ENCODE measurements at places on chromosomes 3 and 15. TPM values are rescaled to one million over a fixed set of nuclear protein-coding genes. Genes with fewer than 3 reads are reported as not detected.

- H3K36me3 ChIP-seq, result no peaks in the 10 kb centered on the region
- DNase-seq, result no peak
- H3K27me3 ChIP-seq, result no peaks in the 10 kb centered on the region
These were observed 34.3 kb upstream of the PIK3CA start for GRCh38 chr3:179113903-179114302.

GRCh38 chr3:62246094-62246493 lies 127.3 kb downstream of the FEZF2 start:
- no peaks in the 10 kb centered on the region for H3K36me3 ChIP-seq
- no peak for DNase-seq
- H3K27me3 ChIP-seq, result no peaks in the 10 kb centered on the region

GRCh38 chr15:79091204-79091867 lies 756 bp upstream of the RASGRF1 start:
- no peak for DNase-seq
- H3K27me3 ChIP-seq, result peaks cover 31% of the 10 kb centered on the region
- no peaks in the 10 kb centered on the region for H3K36me3 ChIP-seq
- no peak overlapping the region for H3K4me3 ChIP-seq
- H3K27ac ChIP-seq, result no peak overlapping the region

DNA sequence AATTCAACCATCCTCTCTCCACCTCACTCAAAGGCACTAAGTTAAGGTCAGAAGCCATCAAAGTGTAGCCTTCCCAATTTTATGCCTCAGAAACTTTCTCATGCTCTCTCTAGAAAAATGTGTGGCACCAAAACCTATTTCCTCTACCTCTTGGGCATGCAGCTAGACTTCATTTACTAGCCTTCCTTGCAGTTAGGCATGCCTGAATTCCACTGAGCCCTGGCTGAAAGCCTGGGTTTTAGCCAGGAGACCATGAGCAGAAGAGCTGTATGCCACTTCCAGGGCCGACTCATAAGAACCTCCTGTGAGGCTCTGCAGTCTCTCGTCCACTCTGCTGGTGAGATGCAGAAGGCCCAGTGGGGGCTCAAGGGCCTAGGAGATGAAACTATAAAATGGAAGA lies 145.0 kb downstream of the MYLK start:
- H3K4me3 ChIP-seq, result no peak overlapping the region
- peak overlapping the region; percentile 77 for H3K27ac ChIP-seq
- H3K36me3 ChIP-seq, result no peaks in the 10 kb centered on the region
- no peak for DNase-seq

- H3K27ac ChIP-seq, result no peak overlapping the region
- H3K36me3 ChIP-seq, result no peaks in the 10 kb centered on the region
- H3K4me1 ChIP-seq, result no peaks in the 10 kb centered on the region
- no peak for DNase-seq
These were observed 137.0 kb upstream of the AGBL1 start for GRCh38 chr15:85942632-85943031.

DNA sequence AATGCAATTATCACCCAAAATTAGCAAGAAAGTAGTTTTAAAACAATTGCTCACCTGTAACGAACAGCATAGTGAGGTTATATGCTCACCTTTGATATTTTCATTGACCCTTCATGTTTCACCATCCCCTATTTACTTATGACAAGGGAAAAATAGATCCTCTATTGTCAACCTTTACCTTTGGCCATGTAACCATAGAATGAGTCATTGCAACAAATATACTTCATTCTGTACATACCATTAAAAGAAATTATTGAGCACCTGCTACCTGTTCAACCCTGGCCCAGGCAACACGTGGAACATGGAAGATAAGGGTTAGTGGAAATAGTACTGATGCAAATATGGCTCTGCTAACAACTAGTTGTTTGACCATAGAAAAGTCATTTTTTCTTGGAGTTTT lies 20.2 kb downstream of the LSAMP start:
- H3K4me1 ChIP-seq, result no peaks in the 10 kb centered on the region
- H3K27me3 ChIP-seq, result no peaks in the 10 kb centered on the region
- H3K4me3 ChIP-seq, result no peak overlapping the region

GRCh38 chr15:33311312-33311971 lies 675 bp downstream of the RYR3 start:
- peak overlapping the region; percentile 9 for H3K4me3 ChIP-seq
- no peaks in the 10 kb centered on the region for H3K36me3 ChIP-seq
- peaks cover 11% of the 10 kb centered on the region for H3K27me3 ChIP-seq
- DNase-seq, result no peak
- no peaks in the 10 kb centered on the region for H3K4me1 ChIP-seq
- H3K27ac ChIP-seq, result no peak overlapping the region

DNA sequence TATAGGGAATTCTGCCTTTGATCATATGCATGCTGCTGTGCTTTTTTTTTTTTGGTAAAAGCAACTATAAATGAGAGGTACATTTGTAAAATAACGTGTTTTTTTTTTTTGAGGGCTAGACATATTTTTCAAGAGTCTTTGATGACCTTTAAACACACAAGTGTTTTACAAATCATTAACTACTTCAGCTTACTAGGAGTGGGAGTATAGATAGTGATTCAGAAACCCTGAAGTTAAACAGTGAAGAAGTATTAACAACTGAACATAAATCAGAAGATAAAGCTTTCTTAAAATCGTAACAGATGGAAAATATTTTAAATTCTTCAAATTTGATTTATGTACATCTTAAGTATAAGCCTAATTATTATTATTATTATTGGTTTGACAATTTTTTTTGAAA lies 2.9 kb upstream of the GMNC start:
- no peak overlapping the region for H3K27ac ChIP-seq
- no peaks in the 10 kb centered on the region for H3K36me3 ChIP-seq
- no peaks in the 10 kb centered on the region for H3K27me3 ChIP-seq
- no peak overlapping the region for H3K4me3 ChIP-seq

- H3K27ac ChIP-seq, result no peak overlapping the region
- H3K4me3 ChIP-seq, result no peak overlapping the region
- H3K27me3 ChIP-seq, result no peaks in the 10 kb centered on the region
- H3K4me1 ChIP-seq, result no peaks in the 10 kb centered on the region
- DNase-seq, result peak; percentile 30
- no peaks in the 10 kb centered on the region for H3K36me3 ChIP-seq
These were observed 269.5 kb downstream of the SUCLG2 start for GRCh38 chr3:67384760-67385397.

- no peaks in the 10 kb centered on the region for H3K27me3 ChIP-seq
- no peak overlapping the region for H3K4me3 ChIP-seq
- H3K27ac ChIP-seq, result no peak overlapping the region
- no peaks in the 10 kb centered on the region for H3K4me1 ChIP-seq
- no peaks in the 10 kb centered on the region for H3K36me3 ChIP-seq
- DNase-seq, result no peak
These were observed 100.6 kb downstream of the ZNF609 start for GRCh38 chr15:64560998-64561397.

GRCh38 chr3:159200176-159200575 lies 398.3 kb downstream of the MFSD1 start:
- H3K27me3 ChIP-seq, result no peaks in the 10 kb centered on the region
- no peak for DNase-seq
- H3K4me1 ChIP-seq, result no peaks in the 10 kb centered on the region
- H3K4me3 ChIP-seq, result no peak overlapping the region

- no peak overlapping the region for H3K27ac ChIP-seq
- no peaks in the 10 kb centered on the region for H3K36me3 ChIP-seq
- H3K4me3 ChIP-seq, result no peak overlapping the region
- H3K27me3 ChIP-seq, result no peaks in the 10 kb centered on the region
- no peak for DNase-seq
These were observed 222.5 kb downstream of the SHQ1 start for GRCh38 chr3:72625602-72626337.

DNA sequence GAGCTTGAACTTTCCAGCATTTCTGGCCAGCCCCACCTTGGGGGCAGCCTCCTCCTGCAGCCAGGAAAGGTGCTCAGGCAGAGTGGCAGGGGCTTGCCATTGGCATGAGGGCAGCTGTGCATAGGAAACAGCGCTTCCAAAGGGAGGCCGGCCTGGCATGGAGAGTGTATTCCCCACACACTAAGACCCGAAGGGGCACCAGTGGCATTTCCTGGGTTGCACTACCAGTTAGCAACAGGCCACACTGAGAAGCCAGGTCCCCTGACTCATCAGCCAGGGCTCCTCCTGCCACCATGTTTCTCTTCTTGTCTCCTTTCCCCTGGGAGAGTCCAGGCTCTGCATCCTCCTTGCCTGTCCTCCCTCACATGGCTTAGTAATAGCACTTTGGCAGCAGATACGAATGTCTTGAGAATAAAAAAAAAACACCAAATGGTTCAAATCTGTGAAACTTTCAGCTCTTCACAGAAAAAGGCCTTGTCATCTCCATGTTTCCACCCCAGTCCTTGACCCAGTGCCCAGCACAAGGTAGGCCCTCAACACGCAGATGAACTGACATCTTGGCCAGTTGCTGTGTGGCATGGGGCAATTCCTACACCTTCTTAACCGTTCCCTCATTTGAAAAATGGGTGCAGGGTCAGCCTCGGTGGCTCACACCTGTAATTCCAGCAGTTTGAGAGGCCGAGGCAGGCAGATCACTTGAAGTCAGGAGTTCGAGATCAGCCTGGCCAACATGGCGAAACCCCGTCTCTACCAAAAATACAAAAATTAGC lies 180.4 kb downstream of the SMAD6 start:
- H3K27me3 ChIP-seq, result no peaks in the 10 kb centered on the region
- peak; percentile 17 for DNase-seq
- H3K4me3 ChIP-seq, result no peak overlapping the region
- H3K36me3 ChIP-seq, result no peaks in the 10 kb centered on the region

- H3K27ac ChIP-seq, result no peak overlapping the region
- H3K36me3 ChIP-seq, result no peaks in the 10 kb centered on the region
- no peaks in the 10 kb centered on the region for H3K27me3 ChIP-seq
- H3K4me1 ChIP-seq, result no peaks in the 10 kb centered on the region
These were observed 170.2 kb downstream of the GMNC start for GRCh38 chr3:190692256-190692655.

DNA sequence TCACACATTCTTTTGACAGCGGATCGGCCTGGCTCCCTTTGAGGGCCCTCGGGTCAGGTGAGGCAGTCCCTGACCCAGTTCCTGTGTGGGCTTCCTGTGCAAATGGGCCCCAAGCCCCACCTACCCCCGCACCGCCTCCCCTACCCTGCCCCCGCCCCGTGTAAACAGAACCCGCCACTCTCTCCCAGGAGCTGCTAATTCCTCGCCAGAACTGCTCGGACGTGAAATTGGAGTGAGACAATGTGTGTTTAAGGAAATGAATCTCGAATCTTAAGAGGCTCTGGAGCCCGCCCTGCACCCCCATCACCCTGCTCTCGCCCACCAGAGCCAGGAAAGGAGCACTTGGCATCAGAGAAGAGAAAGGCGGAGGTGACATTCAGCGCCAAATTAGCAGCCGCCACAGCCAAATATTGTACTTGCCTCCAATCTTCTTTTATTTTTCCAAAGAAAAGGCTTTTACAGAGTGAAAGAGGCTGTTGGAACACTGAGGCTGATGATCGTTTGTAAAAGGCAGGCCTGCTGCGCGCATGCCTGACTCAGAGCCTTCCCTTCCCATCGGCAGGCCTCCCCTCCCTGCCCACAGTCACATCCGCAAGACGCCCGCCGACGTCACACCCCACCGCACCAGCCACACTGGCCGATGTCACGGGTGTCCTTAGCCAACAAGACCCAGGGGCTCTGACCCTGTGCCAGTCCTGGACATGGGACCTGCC lies 53.1 kb downstream of the CACNA2D2 start:
- peak; percentile 55 for DNase-seq
- peak overlapping the region; percentile 50 for H3K27ac ChIP-seq
- no peaks in the 10 kb centered on the region for H3K36me3 ChIP-seq
- H3K4me3 ChIP-seq, result no peak overlapping the region

- H3K27ac ChIP-seq, result peak overlapping the region; percentile 1
- no peaks in the 10 kb centered on the region for H3K4me1 ChIP-seq
- H3K4me3 ChIP-seq, result no peak overlapping the region
- peak; percentile 36 for DNase-seq
- H3K36me3 ChIP-seq, result peaks cover 4% of the 10 kb centered on the region
- H3K27me3 ChIP-seq, result no peaks in the 10 kb centered on the region
These were observed 15.3 kb upstream of the XXYLT1 start for GRCh38 chr3:195286115-195286872.

DNA sequence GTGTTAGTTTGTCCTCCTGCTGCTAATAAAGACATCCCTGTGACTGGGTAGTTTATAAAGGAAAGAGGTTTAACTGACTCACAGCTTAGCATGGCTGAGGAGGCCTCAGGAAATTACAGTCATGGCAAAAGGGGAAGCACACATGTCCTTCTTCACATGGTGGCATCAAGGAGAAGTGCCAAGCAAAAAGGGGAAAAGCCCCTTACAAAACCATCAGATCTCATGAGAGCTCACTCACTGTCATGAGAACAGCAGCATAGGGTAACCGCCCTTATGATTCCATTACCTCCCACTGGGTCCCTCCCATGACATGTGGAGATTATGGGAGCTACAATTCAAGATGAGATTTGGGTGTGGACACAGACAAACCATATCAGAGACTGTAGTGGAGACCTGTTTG lies 27.0 kb downstream of the TM2D3 start:
- H3K27ac ChIP-seq, result no peak overlapping the region
- no peaks in the 10 kb centered on the region for H3K4me1 ChIP-seq
- no peaks in the 10 kb centered on the region for H3K36me3 ChIP-seq
- DNase-seq, result no peak
- no peaks in the 10 kb centered on the region for H3K27me3 ChIP-seq

GRCh38 chr3:29527246-29527645 lies 246.4 kb downstream of the RBMS3 start:
- no peak for DNase-seq
- H3K4me1 ChIP-seq, result no peaks in the 10 kb centered on the region
- H3K36me3 ChIP-seq, result no peaks in the 10 kb centered on the region
- no peaks in the 10 kb centered on the region for H3K27me3 ChIP-seq

TRPM1 gene
- not detected for total RNA-seq

NCK1 gene
- total RNA-seq, result 33.8 TPM

SQOR gene
- 500 TPM for total RNA-seq

EPHA6 gene
- total RNA-seq, result 3.0 TPM

CNTN3 gene
- 5.3 TPM for total RNA-seq

MINAR1 gene
- 0.35 TPM for total RNA-seq

SLC9A9 gene
- 2.5 TPM for total RNA-seq

TF gene
- total RNA-seq, result 3.2 TPM
